ENCODE measurements at places on chromosomes 12 and 14.

DNA sequence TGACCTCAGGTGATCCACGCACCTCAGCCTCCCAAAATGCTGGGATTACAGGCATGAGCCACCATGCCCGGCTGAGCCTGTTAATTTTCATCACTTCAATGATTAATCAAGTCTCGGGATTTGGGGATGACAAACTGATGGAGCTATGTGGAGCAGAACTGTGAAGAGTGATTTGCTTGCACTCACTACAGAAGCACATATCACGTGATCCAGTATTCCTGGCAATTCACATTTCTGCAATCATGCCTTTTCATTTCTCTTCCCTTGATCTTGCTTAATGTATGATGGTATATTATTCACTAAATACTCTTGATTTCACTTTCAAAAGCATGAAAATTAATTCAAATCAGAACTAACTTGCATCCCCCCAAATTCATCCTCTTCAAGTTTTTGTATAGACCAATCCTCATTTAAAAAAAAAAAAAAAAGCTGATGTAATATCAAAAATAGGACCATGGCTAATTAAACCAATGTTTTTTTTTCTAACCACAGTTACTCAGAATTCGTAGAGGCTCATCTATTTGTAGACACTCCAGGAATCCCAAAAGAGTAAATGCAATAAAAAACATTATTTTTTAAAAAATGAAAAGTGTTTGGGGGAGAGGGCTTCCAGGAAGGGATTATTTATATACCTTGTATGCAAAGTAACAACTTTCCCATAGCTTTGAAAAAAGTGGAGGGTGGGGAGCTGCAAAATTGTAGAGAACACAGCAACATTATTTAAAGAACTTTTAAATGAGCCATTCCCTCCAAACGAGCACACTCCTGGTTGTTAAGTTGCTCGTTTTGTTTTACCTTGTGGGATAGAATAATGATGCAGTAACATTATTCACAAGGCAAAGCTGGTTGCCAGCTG is 7.0 kb upstream of the ATXN2 start:
- DNase-seq: no peak

DNA sequence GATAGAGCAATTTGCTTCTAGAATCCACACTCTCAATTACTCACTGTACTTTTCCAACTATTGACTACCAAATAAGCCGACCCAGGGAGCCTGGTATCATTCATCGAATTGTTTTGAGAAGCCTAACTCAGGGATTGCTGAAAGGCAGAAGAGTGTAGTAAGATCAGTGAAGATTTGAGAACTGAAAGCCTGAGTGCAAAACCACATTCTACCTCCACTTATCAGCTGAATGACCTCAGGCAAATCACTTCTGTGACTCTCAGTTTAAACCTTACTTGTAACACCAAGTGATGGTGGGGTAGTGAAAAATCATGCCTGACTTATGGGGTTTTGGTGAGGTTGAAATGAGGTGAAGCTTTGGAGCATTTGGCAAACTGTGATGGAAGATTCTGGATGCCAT is 126.1 kb upstream of the MAX start:
- DNase-seq: no peak

GRCh38 chr12:121524196-121524916 is 56.5 kb downstream of the KDM2B start:
- DNase-seq: no peak

DNA sequence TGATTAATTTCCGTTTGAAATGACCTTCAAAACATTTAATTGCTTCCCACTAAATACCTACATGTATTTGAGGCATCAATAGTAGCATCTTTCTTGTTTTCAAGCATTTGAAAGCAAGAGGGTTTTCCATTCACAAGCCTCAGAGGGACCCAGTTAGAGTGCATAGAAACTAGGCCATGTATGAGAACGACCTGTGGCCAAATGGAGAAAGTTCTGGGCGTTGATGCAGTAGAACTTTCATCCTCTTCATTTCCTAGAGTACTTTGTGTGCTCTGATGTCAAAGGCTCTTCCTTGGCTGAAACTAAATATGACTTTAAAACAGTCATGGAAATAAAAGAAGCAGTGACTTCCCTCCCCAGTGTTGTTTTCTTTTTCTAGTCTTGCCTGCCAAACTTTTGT is 944 bp upstream of the DHRS7 start:
- no peak for DNase-seq

- no peak for DNase-seq
Observed at GRCh38 chr14:31435276-31435675, 14.9 kb upstream of the HEATR5A start.

- DNase-seq: no peak
Observed at GRCh38 chr14:67961676-67962075, 142.1 kb downstream of the RAD51B start.

DNA sequence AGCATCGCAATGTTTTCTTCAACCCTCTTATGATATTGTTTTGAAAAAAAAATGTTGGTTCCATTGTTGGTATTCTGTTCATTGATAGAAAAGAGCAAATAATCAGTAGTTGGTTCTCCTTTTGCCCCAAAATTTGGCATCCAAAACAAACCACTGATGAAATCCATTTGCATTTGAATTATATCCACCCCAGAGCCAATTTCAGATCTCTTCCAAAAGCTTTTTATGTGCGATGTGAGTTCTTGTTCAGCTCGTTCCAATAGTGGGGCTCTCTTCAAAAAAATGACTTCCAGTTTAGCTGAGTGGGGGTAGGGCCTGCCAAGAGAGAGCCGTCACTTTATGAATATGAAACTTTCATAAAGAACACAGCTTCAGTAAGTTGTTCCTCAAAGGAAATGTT is 130.7 kb downstream of the DIO2 start:
- DNase-seq: no peak

DNA sequence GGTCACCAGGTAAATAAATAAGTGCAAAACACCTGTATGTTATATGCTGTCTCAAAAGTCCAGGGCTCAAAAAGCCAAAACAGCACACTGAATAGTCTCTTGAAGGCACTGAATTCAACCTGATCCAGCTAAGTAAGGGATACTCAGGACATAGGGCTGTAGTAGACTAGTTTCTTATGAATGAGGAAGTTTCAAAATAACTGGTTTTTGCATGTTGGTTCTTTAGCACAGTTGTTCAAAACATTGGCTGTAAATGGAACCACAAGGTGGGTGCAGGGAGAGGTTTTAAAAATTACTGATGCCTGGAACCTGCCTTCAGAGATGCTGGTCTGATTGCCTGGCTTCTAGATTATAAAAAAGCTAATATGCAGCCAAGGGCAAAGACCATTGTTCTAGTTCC is 34.1 kb downstream of the NDUFA12 start:
- DNase-seq: no peak

GRCh38 chr14:78721756-78722480 is 551.7 kb downstream of the NRXN3 start:
- no peak for DNase-seq

DNA sequence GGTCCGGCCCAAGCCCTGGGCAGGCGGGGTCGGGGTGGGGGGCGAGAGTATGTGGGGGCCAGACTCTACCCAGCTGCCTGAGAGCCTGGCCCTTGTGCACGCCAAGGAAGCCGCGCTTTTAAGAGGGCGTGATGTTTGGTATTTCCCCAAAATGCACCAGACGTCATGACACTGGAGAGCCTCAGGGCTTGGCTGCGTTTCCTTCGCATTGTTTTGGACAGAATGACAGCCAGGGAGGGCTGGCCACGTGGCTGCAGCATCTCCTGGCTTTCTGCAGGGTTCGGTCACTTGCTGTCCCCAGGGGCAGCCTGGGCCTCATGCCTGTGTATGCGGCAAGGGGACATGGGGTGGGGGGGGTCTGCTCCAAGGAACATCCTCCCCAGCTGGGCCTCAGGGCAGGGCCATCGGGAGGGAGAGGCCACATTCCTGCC is 16.1 kb upstream of the NUDT14 start:
- no peak for DNase-seq

GRCh38 chr12:128388461-128389000 is 121.6 kb downstream of the TMEM132C start:
- no peak for DNase-seq

- peak; percentile 57 for DNase-seq
Observed at GRCh38 chr14:103391048-103391447, 5.8 kb downstream of the MARK3 start.

- no peak for DNase-seq
Observed at GRCh38 chr12:63816031-63816430, 28.5 kb upstream of the SRGAP1 start.

DNA sequence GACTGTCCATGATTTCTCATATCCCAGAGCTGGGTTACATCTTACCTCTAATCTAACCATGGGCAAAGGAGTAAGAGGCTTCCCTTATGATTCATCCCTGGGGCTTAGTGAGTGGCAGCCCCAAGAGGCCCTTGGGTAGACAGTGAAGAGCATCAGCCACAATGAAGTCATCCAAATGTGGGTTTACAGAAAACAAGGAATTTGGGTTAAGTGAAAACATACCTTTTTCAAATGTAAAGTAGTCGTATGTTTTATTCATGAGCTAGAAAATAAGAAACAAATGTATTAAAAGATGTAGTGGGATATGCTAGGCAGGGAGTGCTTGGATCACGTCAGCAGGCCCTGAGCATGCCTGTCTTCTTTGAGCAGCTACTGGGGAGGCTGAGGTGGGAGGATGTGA is 54.0 kb upstream of the ELK3 start:
- DNase-seq: peak; percentile 74

GRCh38 chr14:103576371-103577024 is 13.7 kb downstream of the COA8 start:
- DNase-seq: peak; percentile 73

GRCh38 chr12:117494833-117495655 is 133.6 kb upstream of the NOS1 start:
- DNase-seq: no peak

DNA sequence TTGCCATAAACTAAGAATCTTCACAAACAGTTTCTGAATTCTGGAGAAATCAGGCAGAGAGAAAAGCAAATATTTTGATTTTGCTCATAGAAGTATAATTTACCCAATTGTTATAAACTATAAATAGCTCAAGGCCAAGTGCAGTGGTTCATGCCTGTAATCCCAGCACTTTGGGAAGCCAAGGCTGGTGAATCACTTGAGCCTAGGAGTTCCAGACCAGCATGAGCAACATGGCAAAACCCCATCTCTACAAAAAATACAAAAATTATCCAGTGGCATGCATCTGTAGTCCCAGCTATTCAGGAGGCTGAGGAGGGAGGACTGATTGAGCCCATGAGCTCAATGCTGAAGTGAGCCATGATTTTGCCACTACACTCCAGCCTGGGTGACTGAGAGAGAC is 19.6 kb upstream of the MMP19 start:
- DNase-seq: no peak

GRCh38 chr12:130338794-130339601 is 1.3 kb downstream of the PIWIL1 start:
- no peak for DNase-seq

GRCh38 chr14:31864937-31865855 is 211.9 kb upstream of the ARHGAP5 start:
- DNase-seq: no peak

DNA sequence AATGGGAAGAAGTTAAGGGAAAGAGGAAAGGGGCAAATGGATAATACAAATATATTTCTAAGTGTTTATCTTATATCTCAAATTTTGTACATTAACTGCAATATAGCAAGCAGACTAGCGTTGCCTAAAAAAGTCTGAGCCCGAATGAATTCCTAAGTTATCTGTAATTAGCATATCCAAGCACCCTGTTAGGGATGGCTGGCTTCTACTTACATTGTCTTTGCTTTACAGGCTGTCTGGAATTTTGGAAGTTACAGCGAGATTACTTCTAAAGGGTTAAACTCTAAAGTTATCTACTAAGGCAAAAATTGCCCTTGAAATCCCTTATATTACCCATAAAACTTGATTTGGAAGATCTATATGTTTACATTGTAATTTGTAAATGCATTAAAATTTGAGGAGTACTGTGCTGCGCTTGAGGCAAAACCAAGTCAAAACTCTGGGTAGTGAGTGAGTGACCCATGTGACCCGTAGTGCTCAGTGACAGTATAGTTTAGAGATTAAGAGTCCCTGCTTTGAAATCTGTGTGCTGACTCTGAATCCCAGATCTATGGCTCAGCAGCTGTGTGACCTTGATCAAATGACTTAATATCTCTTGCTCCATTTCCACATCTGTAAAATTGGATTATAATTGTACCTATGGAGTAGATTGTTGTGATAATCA is 17.3 kb upstream of the LIN7A start:
- no peak for DNase-seq

- no peak for DNase-seq
Observed at GRCh38 chr12:65501093-65501621, 222.7 kb downstream of the MSRB3 start.

DNA sequence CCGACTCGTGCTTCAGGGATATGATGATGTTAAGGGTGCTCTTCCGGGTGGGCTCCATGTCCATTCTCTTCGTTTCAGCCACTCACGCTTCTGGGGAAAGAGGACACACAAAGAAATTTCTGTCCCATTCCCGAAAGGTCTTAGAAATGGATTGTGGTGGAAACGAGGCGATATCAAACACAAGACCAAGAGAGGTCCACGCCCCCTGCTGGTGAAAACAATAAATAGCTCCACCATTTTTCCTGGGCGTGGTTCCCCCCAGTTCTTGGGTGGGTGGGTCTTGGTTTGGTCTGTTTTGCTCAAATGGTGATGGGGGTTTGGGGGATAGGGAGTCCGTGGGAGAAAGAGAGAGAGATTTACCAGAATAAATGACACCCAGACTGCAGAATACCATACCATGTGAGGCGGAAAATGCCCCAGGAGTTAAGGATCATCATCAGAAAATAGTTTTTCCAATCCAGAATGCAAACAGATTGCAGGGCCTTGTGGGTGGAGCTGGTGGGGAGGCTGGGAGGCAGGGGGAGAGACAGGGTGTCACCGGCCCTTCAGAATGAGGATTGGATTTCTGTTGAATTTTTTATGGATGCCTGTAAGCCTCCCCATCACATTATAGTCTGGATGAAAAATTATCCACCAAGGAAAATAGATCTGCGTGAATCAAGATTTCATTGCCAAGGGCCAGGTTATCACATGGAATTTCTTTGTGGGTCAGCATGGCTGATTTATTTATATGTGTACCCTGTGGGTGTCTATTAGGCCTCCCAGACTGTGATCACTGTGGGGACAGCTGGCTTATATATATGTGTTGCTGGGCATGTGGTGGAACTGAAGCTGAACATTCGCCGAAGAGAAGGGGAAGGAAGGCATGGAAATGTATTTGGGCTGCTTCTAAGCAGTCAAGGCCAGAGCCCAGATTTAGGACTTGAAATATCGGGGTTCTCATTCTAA is 55.8 kb downstream of the SRRM4 start:
- DNase-seq: peak; percentile 6

GRCh38 chr14:19823765-19824164 is 20.2 kb downstream of the OR4N2 start:
- DNase-seq: no peak

GRCh38 chr14:26401179-26401968 is 196.5 kb downstream of the NOVA1 start:
- no peak for DNase-seq

All from brain microvascular endothelial cell (primary cell).